ENCODE measurements at places on chromosomes 7 and 10.
A peak's percentile ranks its signal among the peaks of the same experiment; 100 is the strongest.

DNA sequence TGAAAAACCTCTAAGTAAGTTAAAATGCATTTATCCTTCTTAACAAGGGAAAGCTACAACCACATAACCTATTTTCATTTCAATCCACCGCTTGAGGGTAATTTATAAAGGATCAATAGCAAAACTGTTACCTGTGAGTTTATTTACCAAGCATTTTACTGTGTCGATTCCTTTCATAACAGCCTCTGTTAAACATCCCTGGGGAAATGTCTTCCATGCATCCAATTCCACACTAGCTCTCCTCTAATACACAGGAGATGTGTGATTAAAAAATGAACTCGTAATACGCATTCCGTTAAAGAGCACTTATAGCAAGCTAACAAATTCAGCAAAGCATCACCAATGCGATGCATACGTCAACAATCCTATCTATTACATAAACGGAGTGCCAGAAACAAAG, 185.7 kb downstream of the SFMBT2 start:
- DNase-seq, result no peak

- DNase-seq, result no peak
Observed at GRCh38 chr7:47438411-47439029, 143.4 kb downstream of the TNS3 start.

DNA sequence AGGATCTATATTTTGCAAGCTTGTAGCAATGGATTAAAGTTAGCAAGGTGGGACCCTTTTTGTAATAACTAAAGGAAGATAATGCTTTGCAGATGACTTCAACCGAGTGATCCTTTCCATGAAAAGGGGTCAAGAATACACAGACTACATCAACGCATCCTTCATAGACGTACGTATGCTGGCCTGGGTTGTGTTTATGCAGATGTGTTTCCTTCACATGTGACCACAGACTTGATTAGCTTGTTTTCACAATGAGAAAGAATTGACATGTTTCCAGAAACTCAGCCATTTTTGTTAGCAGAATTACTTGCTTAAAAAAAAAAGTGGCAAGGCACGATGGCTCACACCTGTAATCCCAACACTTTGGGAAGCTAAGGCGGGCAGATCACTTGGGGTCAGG, 54.2 kb downstream of the MKI67 start:
- no peak for DNase-seq

DNA sequence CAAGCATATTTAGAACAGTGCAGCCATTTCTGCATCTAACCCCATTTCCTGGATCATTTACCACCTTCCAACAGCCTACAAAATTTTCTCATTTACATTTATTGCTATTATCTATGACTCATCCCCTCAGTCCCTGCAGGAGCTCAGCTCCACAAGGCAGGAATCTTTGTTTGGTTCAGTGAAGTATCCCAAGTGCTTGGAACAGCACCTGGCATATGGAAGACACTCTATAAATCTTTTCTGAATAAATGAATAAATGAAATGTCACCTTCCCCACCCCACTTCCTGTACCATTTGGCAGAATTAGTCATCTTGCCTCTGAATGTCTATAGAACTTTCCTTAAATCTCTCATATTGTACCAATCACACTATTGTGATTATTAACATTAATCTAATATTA, 110.7 kb downstream of the HIP1 start:
- DNase-seq, result no peak

GRCh38 chr10:44779511-44779910, 131.6 kb upstream of the TMEM72 start:
- no peak for DNase-seq

DNA sequence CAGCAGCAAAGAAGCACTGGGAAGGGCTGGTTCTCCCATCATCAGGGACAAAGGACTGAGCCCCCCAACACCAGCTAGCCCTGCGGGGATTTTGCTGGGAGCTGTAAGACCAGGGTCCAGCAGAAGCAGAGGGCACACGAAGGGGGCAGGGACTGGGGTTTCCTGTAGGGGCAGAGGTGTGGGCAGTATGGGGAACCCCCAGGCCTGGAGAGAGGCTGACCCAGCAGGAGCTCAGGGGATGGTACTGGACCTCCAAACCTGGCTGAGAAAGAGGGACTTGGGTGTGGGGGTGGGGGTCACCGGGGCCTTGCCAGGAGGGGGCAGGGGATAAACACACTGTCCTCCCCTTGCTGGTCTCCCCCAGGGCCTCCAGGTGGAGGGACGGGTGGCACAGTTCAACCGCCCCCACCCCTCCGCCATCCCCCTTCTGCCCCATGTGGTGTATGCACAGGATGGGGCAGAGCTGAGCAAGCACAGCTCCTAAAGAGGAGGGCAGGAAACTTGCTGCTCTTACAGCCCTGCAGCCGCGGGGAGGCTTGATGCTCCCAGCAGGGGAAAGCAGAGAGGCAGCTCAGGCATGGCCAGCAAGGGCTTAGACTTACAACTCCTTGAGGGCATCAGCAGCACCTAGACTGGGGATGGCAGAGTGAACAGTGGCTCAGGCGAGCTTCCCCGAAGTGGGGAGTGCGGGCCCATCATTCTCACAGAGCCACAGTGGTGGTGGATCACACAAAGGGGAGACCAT, 12.4 kb upstream of the RET start:
- DNase-seq, result no peak

DNA sequence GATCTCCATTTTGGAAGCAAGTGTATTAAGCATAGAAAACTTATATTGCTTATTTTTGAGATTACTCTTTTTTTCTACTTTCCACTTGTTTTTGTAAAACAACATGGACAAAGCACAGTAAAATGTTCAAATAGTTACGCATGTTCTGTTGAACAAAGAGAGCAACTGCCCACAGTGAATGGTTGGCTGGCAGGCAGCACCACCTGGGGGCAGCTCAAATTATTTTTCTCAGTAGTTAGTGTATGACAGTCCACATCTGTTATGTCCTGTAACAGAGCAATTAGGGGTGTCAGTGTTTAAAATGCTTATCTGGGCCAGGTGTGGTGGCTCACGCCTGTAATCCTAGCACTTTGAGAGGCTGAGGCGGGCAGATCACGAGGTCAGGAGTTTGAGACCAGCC, 46.1 kb upstream of the CACUL1 start:
- DNase-seq, result no peak

DNA sequence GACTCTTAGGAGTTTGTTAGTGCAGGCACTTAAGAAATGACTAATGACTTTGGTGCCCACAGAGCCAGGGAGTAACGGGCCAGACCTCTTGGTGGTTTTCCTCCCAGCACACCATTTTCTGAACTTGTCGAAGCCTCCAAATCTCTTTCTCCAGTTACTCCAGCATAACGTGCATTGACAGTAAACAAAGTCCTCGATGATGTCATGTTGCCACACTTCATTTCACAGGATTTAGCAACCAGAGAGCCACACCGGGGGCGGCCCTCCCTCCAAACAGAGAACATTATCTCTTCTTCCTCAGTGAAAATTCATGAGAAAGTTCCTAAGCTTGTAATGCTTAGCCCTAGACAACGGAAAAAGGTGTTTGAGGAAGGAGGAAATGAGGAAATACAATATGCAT, 4.0 kb upstream of the SVOPL start:
- DNase-seq, result no peak

DNA sequence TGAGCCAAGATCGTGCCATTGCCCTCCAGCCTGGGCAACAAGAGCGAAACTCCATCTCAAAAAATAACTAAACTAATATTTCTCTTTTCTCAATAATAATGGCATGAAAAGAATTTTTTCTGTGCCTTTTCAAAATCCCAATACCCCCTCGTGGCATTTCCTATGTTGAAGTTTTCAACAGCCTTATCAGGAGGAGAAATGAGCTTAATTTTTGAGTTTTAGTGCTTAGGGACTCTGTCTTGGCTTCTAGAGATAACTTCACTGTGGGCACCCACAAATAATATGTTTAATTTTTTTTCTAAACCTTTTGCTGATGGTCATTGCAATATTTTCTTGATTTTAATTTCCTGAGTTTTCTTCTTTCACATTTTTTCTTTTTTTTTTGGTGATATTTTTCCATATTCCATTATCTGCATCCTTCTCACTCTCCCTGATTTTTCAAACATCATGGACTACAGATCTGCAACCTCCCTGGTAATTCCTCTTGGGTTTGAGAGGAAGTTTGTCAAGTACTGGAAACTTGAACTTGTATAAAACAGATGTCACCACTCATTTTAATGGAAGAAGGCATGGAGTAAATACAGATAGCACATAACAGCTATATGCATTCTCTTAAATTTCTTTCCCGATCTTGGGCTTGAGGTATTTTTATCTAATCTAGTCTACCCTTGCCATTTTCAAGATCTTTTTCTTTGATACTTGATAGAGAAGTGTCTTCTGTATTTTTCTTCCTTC, 84.0 kb downstream of the KAT6B start:
- no peak for DNase-seq

- DNase-seq, result no peak
Observed at GRCh38 chr7:115822380-115822779, 208.2 kb downstream of the TFEC start.

GRCh38 chr10:47296156-47296894, 3.7 kb upstream of the GDF10 start:
- no peak for DNase-seq

- DNase-seq, result no peak
Observed at GRCh38 chr7:127995881-127996215, 35.4 kb downstream of the LRRC4 start.

GRCh38 chr7:99040104-99040958, 103.6 kb downstream of the SMURF1 start:
- DNase-seq, result peak; percentile 28

GRCh38 chr7:33411020-33411419, 281.7 kb downstream of the BBS9 start:
- no peak for DNase-seq

DNA sequence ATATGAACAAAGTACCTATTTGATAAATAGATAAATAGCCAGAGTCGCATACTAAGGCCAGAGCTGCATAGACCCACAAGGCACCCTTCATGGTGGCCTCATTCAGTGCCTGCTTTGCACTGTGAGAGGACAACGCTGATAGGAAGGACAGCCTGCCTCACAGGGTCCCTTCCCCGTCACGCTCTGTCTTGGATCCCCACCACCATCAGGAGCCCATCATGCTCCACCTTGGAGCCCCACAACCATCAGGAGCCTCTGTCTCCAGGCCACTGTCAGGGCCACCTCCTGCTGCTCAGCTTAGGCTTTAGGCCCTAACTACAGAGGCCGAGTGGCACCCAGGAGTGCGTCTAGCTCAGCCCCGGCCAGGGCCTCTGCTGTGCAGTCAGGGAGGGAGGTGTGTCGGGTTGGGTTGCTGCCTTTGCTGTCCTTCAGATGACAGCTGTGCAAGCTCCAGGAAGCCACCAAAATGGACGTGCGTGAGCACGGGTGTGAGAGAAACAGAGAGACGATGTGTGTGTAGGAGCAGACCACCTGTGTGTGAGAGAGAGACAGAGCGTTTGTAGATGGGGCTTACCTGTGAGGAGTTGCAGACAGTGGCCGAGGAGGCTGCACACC, 516.9 kb downstream of the GLRX3 start:
- DNase-seq, result no peak

DNA sequence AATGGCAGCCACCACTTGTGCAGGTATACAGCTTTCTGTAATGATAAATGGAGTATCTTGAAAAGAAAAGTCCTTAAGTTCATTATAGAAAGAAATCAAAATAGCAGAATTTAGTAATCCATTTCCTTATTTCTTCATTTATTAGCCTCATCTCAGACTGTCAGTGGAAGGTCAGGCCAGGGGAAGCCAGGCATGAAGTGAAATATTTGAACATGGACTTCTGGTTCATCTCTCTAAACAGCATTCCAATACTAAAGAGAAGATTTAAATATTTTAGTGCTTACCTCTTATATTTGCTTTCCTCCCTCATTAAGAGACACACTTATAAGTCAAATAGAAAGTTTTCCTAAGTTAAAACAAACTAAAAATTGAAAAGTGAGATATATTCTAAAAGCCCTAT, 26.8 kb downstream of the TRDMT1 start:
- DNase-seq, result no peak

- DNase-seq, result no peak
Observed at GRCh38 chr10:96978621-96979154, 146.6 kb downstream of the LCOR start.

DNA sequence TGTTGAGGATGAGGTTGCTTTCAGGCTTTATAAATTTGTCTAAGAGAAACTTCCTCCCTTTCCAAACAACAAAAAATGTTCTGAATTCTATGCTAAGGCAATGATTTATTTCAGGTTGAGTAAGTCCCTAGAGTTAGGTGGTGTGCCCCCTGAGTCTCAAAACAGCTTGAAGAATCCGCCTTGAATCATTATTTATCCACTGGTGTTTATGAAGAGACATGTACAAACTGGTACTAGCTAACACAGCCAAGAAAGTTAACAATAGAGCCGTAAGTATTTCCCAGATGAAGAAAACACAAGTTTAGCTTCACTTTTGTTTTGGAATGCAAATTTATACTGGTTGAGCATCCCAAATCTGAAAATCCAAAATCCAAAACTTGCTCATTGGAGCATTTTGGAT, 66.2 kb upstream of the SRPK2 start:
- DNase-seq, result no peak

DNA sequence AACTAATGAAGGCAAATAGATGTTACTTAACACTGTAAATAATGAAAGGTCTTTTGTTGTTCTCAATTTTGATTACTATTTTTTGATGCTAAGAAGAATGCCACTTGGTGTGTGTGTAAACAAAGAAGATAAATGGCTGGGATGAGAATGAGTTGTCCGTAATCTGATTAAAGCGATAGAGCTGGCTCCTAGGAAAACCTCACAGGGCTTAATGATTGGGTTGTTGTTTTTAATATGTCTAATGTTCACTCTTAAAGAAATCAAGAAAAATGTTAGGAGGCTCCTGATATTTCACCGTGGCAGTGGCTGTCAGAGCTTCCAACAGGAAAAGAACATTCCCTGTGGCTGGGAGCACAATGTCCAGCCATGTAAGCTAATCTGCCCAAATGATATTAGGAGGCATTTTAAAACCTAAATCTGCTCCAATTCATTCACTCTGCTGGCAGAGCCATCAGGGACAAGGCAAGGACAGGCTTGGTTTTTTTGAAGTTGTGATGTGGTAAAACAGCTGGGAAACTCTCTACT, 243.9 kb downstream of the SNX10 start:
- DNase-seq, result no peak

DNA sequence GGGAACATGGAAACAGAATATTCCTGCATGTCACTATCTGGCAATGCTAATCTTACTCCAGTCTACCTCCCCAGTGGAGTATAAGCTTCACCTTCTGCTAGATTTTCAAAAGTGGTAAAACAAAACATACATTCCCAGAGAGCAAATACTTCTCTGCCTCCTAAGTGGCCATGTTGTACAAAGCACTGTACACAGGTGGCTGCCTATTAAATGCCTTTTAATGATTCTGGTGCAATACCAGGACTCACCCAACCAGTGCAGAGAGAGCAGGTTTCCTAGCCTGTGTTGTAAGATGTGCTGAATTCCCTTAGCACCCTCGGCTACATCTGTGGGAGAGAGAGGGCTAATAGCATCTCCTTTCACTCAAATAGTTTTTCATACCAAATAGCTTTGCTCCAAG, 684.3 kb upstream of the NRP1 start:
- DNase-seq, result no peak

- DNase-seq, result no peak
Observed at GRCh38 chr7:80876894-80877414, 41.9 kb downstream of the SEMA3C start.
